ENCODE measurements at places on chromosomes 2 and 18.
A peak's percentile ranks its signal among the peaks of the same experiment; 100 is the strongest.

DNA sequence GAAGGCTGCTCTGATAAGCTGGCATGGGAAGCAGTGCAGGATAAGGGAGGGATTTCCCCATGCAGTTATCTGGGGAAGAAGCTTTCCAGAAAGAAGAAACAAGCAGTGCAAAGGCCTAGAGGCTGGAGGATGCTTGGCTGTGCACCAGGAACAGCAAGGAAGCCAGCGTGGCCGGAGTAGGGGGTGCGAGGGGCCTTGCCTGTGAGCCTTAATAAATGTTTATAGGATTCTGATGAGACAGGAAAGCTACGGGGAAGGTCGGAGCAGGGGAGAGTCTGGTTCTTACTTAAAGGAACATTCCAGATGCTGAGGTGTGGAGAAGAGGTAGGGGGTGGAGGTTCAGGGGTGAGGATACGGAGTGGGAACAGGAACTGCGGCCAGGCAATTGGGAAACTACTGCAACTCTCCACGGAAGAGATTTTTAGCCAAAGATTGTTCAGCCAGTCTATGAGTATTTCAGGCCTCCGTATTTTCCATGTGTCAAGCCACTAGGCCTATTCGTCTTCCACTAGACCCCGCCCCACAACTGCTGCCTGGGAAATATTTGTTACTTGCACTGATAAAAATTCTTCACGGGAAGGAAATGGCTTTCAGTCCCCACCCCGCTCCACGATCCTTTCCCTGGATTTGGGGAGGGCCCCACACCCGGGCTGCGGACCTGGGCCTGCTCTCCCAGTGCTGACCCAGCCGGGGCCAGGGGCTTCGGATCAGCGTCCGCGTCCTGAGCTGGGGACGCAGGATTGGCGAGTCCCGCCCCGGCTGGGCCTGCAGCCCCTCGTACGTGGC, 516 bp downstream of the EIF2AK2 start:
- peak; percentile 24 for DNase-seq

DNA sequence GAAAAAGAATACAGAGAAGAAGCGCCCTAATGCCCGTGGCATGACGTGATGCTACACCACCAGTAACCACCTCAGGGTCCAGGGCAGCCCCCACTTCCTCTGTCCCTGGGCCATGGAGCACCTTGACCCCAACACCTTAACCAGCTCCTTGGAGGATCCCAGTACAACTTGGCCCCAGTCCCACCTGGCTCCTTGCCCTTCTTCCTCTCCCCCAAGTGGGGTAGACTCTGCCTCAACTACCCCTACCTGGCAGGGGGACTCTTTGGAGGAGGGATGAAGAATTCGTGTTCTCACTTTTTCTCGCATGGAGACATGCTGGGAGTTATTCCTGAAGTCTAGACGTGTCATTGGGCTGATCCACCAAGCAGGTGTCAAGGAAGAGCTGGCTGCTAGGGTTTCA, 18.9 kb downstream of the TRABD2A start:
- DNase-seq = no peak

- DNase-seq = no peak
Observed at GRCh38 chr2:42367835-42368234, 6.8 kb upstream of the COX7A2L start.

DNA sequence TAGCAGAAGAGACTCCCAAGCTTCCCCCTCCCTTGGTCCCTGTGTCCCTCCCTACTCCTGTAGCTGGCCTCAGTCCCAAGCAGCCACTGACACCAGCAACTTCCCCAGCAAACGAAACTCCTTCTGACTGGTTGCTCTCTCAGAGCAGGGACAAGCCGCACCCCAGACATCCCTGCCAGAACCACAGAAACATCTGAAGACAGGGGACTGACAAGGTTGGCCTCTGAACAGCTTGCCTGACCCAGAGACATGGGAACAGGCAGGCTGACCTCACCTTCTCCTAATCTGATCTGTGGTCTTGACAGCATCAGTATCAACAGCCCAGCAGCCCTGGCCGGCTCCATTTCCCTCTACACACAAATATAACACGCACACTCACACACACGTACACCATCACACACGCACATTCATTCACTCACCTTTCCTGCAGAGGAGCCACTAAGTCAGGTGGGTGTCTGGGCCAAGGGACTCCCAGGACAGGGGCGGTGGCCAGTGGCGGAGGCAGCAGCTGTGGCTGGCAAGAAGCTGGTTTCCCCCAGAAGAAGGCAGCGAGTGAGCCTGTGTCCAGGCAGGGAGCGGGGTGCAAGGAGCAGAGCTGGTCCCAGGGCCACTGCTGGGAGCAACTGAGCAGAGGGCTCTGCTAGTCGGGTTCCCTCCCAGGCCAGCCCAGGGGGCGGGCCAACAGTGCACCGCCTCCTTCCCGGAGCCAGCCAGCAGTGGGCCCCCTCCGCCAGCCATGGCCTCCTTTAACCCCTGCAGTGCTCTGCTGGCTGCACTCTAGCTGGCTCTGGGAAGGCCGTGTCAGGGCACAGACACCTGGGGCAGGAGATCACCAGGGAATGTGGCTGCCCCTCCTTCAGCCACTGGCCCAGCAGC, 59.1 kb downstream of the TNS1 start:
- DNase-seq = no peak

DNA sequence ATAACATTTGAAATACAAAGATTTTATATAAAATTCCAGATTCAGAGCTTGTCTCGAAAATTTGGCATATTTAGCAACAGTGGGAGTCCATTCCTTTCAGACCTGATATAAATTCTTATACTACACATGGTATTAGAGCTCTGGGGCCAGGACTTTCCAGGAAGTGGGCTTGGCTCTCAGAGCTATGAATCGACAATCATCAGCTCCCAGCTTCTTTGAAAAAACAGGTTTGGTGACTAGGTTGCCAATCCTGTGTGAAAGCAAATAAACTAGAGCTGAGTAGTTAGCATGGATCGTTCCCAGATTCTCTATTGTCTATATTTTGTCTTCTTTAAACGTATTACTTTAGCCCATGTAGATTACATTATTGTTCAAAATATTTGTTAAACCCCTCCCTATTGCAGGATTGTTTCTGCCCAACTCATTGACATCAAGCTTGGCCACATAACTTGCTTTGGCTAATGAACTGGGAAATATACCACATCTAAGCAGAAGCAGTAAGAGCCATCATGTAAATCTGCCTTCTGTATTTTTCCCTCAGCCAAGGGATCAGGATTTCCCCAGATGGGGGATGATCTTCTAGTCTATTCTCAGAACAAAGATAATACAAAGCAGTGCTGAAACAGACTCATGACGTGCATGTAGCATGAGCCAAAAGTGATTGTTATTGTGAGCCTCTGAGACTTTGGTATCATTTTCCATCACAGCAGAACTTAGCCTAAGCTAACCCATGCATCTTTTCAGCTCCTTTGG, 105.4 kb downstream of the KCNH7 start:
- no peak for DNase-seq

GRCh38 chr18:34321066-34321465, 96.4 kb upstream of the NOL4 start:
- DNase-seq = no peak

Data from CD4-positive, alpha-beta T cell treated with Interleukin-21 for 1 hour (primary cell).